Islet precursor cell (in vitro differentiated cells): ENCODE measurements at places on chromosomes 7 and 10.
A peak's percentile ranks its signal among the peaks of the same experiment; 100 is the strongest.

DNA sequence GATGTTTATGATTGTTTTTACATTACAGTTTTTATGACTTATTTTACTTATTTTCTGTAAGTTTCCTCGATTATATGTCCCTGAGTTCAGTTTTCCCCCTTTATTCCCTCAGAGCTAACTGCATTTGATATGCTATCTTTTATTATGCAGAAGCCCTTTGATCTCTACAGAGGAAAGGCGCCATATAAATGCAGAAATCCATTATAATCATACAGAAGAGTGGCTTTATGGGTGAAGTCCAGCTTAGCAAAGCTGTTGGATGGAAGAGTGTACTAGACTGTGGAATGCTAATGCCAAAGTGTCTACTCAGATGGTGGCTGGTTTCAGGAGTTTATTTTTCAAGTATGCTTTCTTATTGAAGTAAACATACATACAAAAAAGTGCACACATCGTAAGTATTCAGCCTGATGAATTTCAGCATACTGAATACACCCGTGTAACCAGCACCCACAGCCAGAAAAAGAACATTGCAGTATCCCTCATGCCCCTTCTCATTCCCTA is 258.4 kb upstream of the BMPER start:
- no peak for DNase-seq

DNA sequence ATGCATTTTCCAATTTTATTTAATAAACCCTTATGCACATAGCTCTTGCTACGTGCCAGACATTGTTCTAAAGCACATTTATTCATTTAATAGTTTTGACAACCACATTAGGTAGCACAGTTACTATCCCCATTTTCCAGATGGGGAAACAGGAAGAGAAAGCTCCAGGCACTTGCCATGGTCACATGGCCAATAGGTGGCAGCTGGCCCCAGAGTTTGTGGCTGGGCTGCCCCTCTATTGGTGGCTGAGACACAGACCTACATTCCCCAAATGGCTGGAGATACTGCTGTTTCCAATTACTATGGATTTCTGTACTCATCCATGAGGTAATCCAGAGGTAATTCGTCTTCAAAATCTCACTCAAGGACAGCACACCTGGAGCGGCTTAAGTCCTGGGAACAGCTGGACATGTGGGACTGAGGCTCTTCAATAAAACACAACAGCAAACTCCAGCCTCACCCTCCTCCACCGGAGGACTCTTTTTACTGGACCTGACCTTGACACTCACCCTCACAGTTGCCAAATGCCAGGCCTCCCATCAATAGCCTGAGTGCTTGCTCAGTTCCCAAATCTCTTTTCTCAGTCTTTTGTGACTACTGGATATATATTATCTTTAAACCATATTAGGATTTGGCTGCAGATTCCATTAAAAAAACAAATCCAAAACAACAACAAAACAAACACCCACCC is 106.1 kb downstream of the CLEC2L start:
- peak; percentile 54 for DNase-seq

DNA sequence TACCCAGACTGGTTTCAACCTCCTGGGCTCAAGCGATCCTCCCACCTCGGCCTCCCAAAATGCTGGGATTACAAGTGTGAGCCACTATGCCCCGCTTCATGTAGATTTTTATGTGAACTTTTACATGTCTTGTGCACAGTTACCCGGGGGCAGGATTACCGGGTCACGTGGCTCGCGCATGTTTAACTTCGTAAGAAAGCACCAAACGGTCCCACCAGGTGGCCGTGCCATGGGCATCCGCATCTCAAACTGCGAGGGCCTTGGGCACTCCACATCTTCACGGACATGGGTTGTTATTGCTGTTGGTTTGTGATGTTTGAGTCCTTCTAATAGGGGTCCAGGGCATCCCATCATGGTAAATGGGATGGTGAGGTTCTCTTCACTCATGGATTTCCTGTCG is 636.6 kb upstream of the FOXK1 start:
- DNase-seq = no peak

GRCh38 chr7:155744971-155745683 is 67.1 kb downstream of the SHH start:
- no peak for DNase-seq

GRCh38 chr10:89207801-89208551 is 859 bp upstream of the CH25H start:
- DNase-seq = peak; percentile 72

DNA sequence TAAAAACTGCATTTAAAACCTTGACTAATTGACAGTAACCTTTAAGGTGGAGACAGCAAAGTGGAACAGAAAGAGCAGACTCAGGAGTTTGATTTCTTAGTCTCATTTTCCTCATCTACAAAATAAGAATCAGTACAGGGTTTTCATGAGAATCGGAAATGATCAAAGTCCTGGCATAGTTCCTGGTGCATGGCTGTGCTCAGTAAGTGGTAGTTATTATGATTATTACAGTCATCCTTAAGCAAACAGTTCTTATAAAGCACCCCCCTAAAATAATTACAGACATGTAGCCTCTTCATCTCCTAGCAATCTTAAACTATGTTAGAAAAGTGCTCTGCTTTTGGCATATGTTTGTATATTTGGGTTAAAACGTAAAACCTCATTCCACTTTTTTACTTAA is 18.0 kb downstream of the NEBL start:
- no peak for DNase-seq

- no peak for DNase-seq
Observed at GRCh38 chr10:12712293-12712983, 289.1 kb downstream of the CCDC3 start.

DNA sequence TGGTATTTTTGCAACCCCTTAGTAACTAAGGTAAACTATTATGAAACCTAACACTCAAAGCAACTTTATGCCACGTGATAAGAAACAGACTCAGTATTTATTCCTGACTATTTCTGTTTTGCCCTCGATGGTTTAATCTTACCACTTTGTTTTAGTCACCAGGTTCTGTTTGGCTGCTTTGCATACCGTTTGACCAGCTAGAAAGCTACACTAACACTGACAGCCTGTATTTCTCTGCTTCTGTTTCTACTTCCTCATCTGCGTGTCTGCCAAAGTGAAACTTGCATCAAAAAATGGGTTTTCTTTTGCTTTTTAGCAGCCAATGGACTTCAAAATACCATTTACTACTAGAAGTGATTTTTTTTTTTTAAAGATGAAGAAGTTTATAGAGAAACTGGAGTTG is 802.5 kb downstream of the GRM8 start:
- no peak for DNase-seq

- no peak for DNase-seq
Observed at GRCh38 chr7:22664988-22665798, 61.8 kb upstream of the IL6 start.

DNA sequence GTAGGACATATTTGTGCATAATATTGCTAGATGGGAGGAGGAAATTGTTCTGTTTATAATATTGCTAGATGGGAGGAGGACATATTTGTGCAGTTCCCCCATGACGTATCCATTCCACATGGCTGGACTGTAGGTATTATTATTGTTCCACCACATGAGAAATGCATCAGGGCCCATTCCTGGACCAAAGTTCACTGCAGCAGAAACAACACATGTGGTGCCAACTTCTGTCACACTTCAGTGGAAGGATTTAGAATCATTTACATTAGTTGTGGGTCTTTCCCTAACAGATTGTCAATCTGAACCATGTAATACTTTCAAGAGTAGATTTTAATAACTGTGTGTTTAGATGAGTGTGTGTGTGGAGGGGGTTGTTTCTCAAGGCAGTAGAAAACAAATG is 32.7 kb upstream of the MACC1 start:
- DNase-seq = no peak

GRCh38 chr7:132326878-132327589 is 249.2 kb downstream of the PLXNA4 start:
- no peak for DNase-seq

GRCh38 chr10:44927352-44927751 is 16.2 kb downstream of the TMEM72 start:
- peak; percentile 45 for DNase-seq

DNA sequence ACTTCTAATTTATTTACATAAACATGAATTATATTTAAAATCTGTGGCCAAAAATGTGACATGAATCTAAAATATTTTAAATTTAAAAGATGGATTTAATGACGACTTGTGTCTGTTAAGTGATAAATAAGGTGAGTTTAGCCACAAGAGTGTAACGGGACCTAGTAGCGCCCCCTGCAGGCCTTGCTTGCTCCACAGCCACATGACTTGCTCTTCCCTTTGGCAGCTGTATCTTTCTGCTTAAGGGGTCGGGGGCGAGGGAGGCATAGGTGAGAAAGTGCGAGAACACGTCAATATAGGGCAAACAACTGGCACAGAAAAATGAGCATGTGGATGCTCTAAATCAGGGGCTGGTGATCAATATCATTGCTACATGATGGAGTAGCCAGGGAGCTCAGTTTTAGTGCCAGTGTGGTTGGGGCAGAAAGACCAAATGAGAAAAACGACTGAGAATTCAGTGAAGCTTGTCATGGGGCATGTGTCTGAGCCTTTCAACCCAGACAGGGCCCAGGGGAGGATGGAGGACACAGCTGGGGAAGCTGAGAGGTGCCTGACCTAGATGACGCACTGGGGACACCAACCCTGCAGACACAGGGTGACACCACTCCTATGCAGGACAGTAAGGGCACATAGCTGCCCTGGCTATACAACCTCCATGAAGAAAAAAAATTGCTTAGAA is 49.8 kb downstream of the PAXIP1 start:
- DNase-seq = peak; percentile 75

- DNase-seq = no peak
Observed at GRCh38 chr7:111184987-111185386, 94.1 kb downstream of the LRRN3 start.

DNA sequence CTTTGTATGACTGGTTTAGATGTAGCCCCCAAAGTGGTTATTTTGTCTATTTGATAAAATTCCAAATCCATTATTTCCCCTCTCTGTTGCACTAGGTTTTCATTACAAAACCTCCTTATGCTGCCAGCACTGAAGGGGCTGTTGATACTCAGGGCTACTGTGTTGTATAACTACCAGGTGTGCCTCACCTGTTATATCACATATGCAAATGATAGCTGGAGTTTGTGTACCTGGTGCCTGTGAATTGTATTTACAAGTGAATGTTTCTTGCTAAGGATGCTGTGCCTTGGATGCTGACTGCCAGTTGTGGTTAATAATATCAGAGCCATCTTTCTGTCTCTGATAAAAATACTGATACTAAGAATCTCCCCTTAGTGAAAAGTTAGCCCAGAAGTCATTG is 84.8 kb upstream of the CCDC6 start:
- DNase-seq = no peak

DNA sequence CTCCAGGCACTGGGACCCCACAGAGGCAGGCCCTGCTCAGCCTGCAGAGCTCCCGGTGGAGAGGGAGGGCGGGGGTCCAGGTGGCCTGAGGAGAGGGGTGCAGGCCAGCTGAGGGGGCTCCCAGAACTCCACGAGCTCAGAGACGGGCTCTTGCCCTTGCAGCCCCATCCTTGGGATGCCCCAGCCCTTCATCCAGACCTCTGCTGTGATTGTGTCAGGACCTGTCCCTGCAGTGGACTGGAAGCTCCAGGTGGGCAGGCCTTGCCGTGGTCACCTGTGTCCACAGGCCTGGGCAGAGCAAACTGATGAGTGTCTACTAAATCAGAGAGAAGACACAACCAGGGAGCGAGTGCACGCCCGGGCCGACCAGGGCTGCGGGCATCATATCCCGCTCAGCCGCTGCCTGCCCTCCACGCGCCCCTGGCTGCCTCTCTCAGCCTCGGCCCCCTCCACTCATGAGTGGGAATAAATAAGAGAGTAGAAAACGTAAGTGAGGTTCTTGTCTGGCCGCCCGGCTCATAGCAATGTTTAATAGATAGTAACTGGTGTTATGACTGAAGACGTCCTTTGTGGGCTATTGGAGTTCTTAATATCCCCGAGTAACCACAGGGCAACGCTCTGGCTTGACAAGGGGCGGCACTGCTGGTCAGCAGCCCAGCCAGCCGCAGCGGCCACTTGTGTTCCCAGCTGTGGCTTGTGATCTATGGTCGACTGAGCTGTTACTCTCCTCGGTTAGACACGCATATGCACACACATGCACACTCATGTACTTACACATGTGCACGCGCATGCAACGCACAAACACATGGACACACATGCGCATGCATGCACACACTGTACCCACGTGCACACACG is 105.6 kb downstream of the LHPP start:
- no peak for DNase-seq

- peak; percentile 36 for DNase-seq
Observed at GRCh38 chr10:131730771-131731497, 169.9 kb upstream of the PPP2R2D start.

- DNase-seq = no peak
Observed at GRCh38 chr10:69160809-69161241, 19.2 kb upstream of the SUPV3L1 start.

- no peak for DNase-seq
Observed at GRCh38 chr7:156950381-156950858, 908 bp downstream of the NOM1 start.

GRCh38 chr10:62471711-62472110 is 97.5 kb downstream of the ZNF365 start:
- DNase-seq = no peak

DNA sequence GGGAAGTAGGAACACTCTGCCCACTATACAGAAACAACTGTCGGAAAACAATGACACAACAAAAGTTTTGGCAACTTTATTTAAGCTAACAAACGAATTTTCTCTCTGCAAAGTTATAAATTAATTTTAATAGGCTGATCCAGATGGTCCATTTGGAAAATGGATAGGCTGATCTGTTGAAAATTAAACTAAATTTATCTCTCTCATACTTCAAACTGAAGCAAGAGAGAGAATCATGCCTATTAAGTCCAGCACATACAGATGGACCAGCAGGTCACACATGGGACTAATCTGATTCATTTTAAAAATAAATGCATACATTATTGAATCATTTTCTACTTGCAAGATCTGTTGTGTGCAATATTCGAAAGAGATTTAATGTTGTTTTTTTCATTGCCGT is 110.1 kb downstream of the BTRC start:
- no peak for DNase-seq

DNA sequence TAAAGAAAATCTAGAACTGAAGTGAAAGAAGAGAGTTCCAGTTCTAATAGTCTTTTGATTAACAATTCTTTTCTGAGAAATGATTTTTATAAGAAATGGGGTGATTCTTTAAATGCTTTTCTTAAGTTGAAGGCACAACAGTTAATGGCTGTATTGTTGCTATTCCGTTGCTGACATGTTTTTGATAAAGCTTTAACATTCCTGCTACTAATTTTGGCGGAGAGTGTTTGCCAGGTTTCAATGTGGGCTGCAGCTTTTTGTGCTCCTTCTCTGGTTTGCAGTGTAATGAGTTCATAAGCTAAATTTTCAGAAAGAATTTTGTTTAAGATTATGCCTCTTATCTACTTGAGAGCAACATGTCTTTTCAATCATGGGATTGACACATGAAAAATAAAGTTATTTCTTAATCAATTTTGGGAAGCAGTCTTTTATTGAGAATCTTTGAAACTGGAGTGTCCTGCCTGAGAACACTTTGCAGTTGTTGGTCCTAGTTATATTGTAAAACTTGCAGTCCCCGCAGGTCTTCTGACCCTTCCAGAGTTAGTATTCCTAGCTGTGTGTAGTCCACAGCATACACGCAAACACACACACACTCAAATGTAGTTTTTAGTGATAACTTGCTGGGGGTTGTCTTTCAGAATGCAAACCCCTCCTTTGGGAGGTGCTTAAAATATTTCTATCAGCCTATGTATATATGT is 56.7 kb downstream of the COL17A1 start:
- DNase-seq = no peak
